A375 (cell line): ENCODE measurements at places on chromosomes 13 and 19. TPM values are rescaled to one million over a fixed set of nuclear protein-coding genes. Genes with fewer than 3 reads are reported as not detected.

The PNMA8B gene
- total RNA-seq = 0.04 TPM in 1 of 2 replicates, not detected in the other

The RAB3A gene
- 2.9 and 4.9 TPM in 2 replicates for total RNA-seq

The KASH5 gene
- total RNA-seq = 0.79 and 1.0 TPM in 2 replicates

The CDKN2D gene
- total RNA-seq = 16.3 and 17.4 TPM in 2 replicates

The FXYD1 gene
- total RNA-seq = 0.56 TPM in 1 of 2 replicates, not detected in the other

The ARHGAP33 gene
- total RNA-seq = 3.3 and 9.8 TPM in 2 replicates

The PPM1N gene
- 2.2 and 2.8 TPM in 2 replicates for total RNA-seq

The SIGLECL1 gene
- 0.32 TPM in 1 of 2 replicates, not detected in the other for total RNA-seq

The RAP2A gene
- total RNA-seq = 11.2 and 11.6 TPM in 2 replicates

The AP3D1 gene
- total RNA-seq = 72.0 and 80.1 TPM in 2 replicates

The ATP1A3 gene
- not detected in 2 replicates for total RNA-seq

The EID2B gene
- 7.3 and 11.8 TPM in 2 replicates for total RNA-seq
